ENCODE measurements at places on chromosomes 13 and 19. TPM values are rescaled to one million over a fixed set of nuclear protein-coding genes. Genes with fewer than 3 reads are reported as not detected.

Gene MARK4
- 7.8 TPM for polyA plus RNA-seq

Gene LILRB2
- polyA plus RNA-seq: not detected

Gene GPR12
- not detected for polyA plus RNA-seq

Gene ZNF99
- not detected for polyA plus RNA-seq

Gene MATK
- 0.32 TPM for polyA plus RNA-seq

Gene SERPINE3
- not detected for polyA plus RNA-seq

Gene KLK12
- not detected for polyA plus RNA-seq

Gene PRR12
- 16.3 TPM for polyA plus RNA-seq

Gene F10
- polyA plus RNA-seq: not detected

Gene ZNF813
- 0.67 TPM for polyA plus RNA-seq

Gene ZNF333
- polyA plus RNA-seq: 2.8 TPM

Gene DOCK6
- polyA plus RNA-seq: 7.6 TPM

Gene FBXO27
- 17.5 TPM for polyA plus RNA-seq

Gene IFNL1
- polyA plus RNA-seq: not detected

Gene KLF1
- polyA plus RNA-seq: not detected

Gene SLC5A5
- 0.20 TPM for polyA plus RNA-seq

Gene PVR
- polyA plus RNA-seq: 90.3 TPM

Gene PABPC3
- polyA plus RNA-seq: 0.34 TPM

Gene IZUMO2
- not detected for polyA plus RNA-seq

Gene TLE2
- 1.9 TPM for polyA plus RNA-seq

Gene ZNF324B
- 6.8 TPM for polyA plus RNA-seq

Gene ARHGAP45
- 1.5 TPM for polyA plus RNA-seq

Gene KLHL1
- polyA plus RNA-seq: not detected

Gene ZNF93
- not detected for polyA plus RNA-seq

Gene C19orf38
- polyA plus RNA-seq: 0.10 TPM

Gene BST2
- polyA plus RNA-seq: 0.18 TPM

Gene FUT2
- not detected for polyA plus RNA-seq

Gene CEACAM1
- 0.52 TPM for polyA plus RNA-seq

Gene ADM5
- polyA plus RNA-seq: 4.4 TPM

Gene ARHGEF7
- 21.4 TPM for polyA plus RNA-seq

Gene KLK15
- polyA plus RNA-seq: not detected

Gene DMAC2
- polyA plus RNA-seq: 161 TPM

Gene CPAMD8
- polyA plus RNA-seq: not detected

Gene ZNF576
- 16.5 TPM for polyA plus RNA-seq

Gene ZNF613
- polyA plus RNA-seq: 1.6 TPM

Gene SLC27A5
- polyA plus RNA-seq: 36.7 TPM

Gene MYO1F
- polyA plus RNA-seq: 0.23 TPM

Gene S1PR4
- 0.17 TPM for polyA plus RNA-seq

Gene CERS1
- polyA plus RNA-seq: 4.4 TPM

Gene KIR2DL1
- polyA plus RNA-seq: not detected

Gene GFY
- 0.16 TPM for polyA plus RNA-seq

Gene SLC17A7
- 0.44 TPM for polyA plus RNA-seq

Gene LHB
- polyA plus RNA-seq: not detected

Gene FUT1
- polyA plus RNA-seq: 0.09 TPM

Gene BCAM
- 77.5 TPM for polyA plus RNA-seq

Gene FCAR
- polyA plus RNA-seq: not detected

Gene RASIP1
- polyA plus RNA-seq: 0.62 TPM

Gene SARS2
- 98.0 TPM for polyA plus RNA-seq

Gene VSTM1
- polyA plus RNA-seq: 0.53 TPM

Gene GARIN5A
- polyA plus RNA-seq: 2.5 TPM

Gene ZNF536
- polyA plus RNA-seq: not detected

Gene NXNL1
- polyA plus RNA-seq: not detected

Gene C3
- 70.9 TPM for polyA plus RNA-seq

Gene RASAL3
- not detected for polyA plus RNA-seq

Gene SULT2A1
- not detected for polyA plus RNA-seq

Gene NKG7
- not detected for polyA plus RNA-seq

Gene ZNF382
- 0.12 TPM for polyA plus RNA-seq

Gene ZSCAN4
- not detected for polyA plus RNA-seq
